Motor neuron (in vitro differentiated cells): ENCODE measurements at places on chromosomes 7 and 10.
A peak's percentile ranks its signal among the peaks of the same experiment; 100 is the strongest.

- no peak for ATAC-seq
These were observed 24.7 kb upstream of the GRID1 start for GRCh38 chr10:86391236-86391840.

GRCh38 chr7:98354052-98354451, 46.8 kb downstream of the BAIAP2L1 start:
- no peak for ATAC-seq

DNA sequence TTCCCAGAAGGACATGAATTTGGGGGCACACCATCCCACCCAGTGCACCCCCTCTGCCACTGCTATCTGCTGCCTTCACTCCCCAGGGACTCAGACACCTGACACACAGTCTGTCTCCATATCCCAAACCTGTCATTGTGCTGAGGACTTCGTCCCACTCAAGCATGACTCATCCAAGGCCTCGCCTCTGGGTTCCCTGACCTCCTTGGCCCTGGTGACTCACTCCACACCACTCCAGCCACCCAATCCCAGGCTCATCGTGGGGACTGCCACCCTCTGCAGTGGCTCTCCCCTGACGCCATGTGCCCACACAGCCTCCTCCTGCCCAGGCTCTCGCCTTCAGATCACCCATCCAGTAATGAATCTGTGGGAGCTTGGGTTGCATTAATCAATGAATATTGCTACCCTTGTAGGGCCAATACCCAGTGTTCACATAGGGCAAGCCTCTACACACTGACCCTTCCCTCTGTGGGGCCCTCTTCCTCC, 6.6 kb upstream of the INSIG1 start:
- peak; percentile 87 for ATAC-seq

DNA sequence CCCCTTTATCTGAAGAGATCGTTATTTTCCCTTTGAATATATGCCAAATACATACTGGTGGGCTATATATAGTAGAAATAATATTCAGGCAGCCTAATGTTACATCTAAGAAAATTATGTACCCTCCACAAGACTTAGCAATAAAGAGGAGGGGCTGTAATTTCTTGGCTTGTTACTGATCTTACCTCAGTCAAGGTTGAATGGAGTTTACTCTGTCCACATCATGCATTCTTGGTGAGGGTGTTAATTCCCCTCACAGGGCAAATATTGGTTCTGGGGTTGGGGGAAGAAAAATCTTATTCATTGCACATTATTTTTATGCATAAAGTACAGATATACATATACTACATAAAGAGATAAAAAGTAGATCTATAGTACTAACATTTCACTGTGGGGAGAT, 145.8 kb upstream of the ANK3 start:
- ATAC-seq, result no peak

GRCh38 chr10:60883187-60883586, 60.8 kb downstream of the RHOBTB1 start:
- ATAC-seq, result peak; percentile 65

GRCh38 chr7:4074994-4075393, 607.1 kb upstream of the FOXK1 start:
- no peak for ATAC-seq

DNA sequence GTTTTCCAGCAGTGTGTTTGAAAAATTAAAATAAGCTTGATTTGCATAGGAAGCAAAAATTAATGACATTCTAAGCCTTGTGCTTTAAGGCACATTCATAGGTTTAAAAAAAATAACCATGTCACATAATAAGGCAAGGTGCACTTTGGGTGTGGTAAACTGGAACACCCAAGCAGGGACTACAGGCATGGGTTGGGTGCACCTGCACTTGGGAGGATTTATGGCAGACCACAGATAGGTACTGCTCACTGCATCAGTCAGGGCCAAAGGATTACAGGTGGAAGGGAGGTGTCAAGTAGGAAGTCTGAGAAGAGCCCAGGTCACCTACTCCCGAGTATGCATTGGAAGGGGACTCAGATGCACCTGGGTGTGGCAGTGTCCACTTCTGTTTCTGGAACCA, 753.7 kb downstream of the SUGCT start:
- ATAC-seq, result no peak

DNA sequence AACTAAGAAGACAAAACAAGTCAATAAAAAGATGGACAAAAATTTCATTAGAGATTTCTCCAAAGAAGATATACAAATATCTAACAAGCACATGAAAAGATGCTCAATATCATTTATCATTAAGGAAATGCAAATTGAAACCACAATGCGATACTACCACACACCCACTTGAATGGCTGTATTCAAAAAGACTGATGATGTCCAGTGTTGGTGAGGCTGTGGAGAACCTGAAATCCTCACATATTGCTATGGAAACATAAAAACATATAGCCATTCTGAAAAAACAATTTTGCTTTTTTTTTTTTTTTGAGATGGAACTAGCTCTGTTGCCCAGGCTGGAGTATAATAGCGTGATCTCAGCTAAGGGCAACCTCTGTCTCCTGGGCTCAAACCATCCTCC, 124.1 kb upstream of the LAMB4 start:
- ATAC-seq, result no peak

DNA sequence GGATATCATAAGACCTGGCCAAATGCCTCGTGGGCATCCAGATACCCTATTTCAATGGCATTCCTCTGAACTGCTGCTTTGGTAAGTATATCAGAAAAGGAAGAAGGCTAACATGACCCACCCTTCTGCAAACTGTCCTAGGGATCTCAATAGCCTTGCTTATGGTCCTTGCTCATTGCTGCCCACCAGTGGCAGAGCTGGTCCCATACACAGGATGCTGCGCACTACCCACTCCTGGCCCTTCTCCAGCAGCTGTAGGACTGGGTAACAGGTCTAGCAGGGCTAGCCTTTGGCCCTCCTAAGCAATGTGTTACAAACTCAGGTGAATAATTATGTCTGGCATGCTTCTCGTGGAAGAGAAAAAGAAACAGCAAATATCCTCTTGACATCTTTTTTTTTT, 72.5 kb downstream of the C10orf90 start:
- ATAC-seq, result no peak

- no peak for ATAC-seq
These were observed 477.3 kb upstream of the CELF2 start for GRCh38 chr10:10540398-10540797.

DNA sequence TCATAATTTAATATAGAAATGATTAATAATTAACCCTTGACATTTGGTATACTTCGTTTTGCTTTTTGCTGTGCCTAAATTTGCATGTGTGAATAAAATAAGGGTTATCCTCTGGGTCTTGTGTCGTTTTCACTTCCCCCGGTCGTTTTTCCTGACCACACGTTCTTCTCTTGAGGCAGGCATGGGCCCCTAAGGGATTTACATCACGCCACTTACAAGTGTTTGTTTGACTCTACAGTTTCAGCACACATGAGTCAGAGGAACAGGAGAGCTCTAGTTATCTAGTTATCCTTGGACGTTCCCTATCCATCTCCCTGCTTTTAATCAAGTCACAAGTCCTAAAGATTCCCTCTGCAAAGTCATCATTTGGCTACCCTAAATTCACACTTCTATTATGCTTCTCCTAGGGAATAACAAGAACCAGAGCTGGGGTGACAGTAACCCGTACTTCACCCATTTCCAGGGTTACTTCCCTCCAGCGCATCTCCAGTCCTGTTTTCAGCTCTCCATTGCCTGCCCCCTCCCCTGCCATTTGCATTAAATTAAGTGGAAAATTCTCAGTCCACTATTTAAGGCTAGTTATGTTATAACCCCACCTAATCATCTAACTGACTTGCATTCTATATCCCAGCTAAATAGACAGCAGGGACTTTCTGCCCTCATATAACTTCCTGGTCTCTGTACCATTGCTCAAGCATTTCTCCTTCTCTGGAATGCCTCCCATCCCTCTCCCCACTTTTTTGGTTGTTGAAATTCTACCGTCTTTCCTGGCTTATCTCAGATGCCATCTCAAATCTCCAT, 206.9 kb downstream of the PTEN start:
- ATAC-seq, result no peak

DNA sequence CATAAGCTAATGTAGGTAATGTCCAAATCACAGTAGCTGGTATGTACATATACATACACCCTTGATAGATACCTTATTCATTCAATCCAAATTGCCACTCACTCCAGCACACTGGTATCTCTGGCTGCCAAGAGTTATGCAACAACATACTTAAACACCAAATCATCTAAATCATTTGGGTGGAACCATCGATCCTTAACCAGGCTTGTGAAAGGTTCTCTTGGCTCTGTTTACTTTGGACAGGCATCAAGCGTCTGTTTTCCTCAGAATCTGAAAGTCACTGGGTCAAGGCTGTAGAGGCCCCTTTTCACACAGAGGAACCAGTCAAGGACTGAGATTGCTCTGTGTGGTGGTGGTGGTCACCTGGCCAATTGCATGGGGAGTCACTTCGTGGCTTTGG, 24.6 kb downstream of the JAZF1 start:
- no peak for ATAC-seq

GRCh38 chr10:29701306-29701705, 66.5 kb upstream of the SVIL start:
- ATAC-seq, result no peak

- ATAC-seq, result no peak
These were observed 515 bp downstream of the TBX20 start for GRCh38 chr7:35253460-35253709.

DNA sequence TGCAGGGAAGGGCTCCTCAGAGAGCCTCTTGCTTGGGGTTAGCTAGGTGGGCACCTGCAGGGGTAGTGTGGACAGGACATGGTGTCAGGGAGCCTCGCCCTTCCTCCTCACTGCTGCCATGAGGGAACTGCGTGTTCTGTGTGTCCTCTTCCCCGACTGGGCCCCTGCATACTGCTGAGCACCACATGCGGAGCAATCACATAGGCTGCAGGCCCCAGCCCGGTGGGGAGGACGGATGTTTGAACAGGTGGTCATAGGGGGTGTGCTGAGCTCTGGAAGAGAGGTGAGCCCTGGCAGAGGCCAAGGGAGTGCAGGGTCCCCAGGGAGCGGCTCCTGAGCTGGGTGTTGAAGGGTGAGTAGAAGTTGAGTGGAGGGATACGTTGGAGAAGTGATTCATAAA, 48.3 kb upstream of the ZMIZ2 start:
- ATAC-seq, result no peak

- ATAC-seq, result peak; percentile 26
These were observed 2.8 kb upstream of the BCL7B start for GRCh38 chr7:73560109-73560835.

DNA sequence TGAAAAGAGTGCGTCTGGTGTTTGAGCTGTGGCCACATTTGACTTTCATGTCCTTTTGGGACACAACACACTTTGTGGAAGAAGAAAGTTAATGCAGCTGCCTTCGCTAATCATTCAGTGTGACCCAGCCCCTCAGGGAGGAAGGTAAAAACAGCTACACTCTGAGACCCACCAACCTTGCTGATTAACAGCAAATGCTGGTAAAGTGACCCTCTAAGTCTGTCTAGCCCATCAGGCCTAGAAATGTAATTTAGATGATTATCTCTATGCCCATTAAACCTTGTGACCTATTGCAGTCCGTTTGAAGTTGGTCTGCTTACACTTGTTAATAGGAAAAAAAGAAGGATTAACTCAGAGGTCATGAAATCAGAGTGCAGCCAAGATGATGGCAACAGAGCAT, 161.9 kb upstream of the WNT16 start:
- no peak for ATAC-seq

- no peak for ATAC-seq
These were observed 147.2 kb upstream of the KLF14 start for GRCh38 chr7:130881091-130881798.

- ATAC-seq, result no peak
These were observed 30.9 kb downstream of the COL1A2 start for GRCh38 chr7:94425546-94425945.

- no peak for ATAC-seq
These were observed 134.6 kb downstream of the FAM204A start for GRCh38 chr10:118207470-118208007.

DNA sequence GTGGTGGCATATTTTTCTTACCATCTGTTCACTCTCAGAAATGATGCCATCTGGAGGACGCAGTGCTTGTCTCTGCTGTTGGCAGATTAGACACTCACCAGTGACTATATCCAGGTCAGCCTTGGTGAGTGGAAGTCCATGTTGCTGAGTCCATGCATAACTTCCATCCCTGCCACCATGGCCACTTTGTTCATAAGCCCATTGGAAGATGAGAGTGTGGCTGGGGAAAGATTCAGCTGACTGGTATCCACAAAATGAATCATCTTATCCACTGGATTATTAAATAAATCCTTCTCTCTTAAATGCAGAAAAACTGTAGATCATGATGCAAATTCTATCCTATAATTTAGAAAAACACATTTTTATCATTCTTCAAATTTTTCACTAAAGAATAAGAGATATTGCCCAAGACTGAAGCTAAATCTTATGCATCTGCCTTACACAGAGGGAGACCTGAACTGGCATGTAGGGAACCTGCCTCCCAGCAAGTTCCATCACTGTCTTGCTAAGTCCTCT, 726.9 kb downstream of the TNS3 start:
- ATAC-seq, result no peak

DNA sequence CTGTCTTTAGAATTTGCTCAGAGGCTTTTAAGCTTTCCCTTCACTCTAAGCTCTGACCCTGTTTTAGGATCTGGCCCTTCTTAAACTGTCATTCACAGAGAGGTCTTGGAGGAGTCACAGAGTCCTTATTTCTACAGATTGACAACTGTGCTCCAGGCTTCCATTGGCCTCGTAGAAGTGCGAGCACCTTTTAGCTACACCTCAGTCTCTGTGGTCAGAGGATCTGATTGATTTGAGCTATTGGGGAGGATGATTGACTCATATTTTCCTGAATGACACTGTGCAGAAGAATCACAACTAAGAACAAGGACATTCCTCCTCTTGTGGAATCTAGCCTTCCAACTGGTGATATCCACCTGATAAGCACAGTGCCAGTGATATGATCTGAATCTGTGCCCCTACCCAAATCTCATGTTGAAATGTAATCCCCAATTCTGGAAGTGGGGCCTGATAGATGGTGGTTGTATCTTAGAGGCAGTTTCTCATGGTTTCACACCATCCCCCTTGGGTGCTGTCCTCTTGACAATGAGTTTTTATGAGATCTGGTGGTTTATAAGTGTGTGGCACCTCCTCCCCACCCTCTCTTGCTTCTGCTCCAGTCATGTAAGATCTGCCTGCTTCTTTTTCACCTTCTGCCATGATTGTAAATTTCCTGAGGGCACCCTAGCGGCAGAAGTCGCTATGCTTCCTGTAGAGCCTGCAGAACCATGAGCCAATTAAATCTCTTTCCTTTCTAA, 3.2 kb downstream of the CYP3A7 start:
- no peak for ATAC-seq

DNA sequence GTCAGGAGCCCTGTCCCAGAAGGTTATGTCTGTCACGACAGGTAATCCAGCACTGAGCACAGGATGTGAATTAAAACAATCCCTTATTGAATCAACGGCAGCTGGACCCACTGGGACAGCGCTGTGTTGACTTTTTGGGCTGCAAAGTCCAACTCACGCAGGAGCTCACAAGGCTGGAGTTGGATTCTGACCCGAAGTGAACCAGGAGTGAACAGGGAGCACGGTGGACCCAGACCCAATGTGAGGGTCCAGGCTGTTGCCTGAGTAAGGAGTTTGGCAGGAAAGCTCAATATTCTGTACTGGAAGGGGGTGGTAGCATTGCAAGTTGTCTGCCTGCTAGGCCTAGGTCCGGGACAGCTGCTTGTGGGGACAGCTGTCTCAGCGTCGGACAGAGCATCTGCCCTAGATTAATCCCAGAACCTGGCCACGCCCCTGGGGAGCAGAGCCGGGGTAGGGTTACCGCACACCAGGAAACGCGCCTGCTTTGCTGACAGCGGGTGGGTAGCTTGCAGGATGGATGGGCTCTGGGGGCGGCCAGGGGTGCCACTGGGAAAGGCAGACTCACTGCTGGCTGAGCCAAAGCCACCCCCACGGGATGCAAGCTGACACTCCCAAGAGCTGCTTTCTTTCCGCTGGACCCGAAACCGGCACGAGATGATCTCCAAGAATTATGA, 24.0 kb downstream of the COL26A1 start:
- peak; percentile 97 for ATAC-seq
